ENCODE measurements at places on chromosomes 3 and 15.

GRCh38 chr15:74319138-74319460 is 48.3 kb downstream of the CYP11A1 start:
- DNase-seq: no peak

GRCh38 chr15:40338041-40338657 is 2.6 kb downstream of the CCDC9B start:
- DNase-seq: peak; percentile 84

- no peak for DNase-seq
Measured at GRCh38 chr15:96199111-96199510, 131.4 kb upstream of the NR2F2 start.

- DNase-seq: no peak
Measured at GRCh38 chr3:62823461-62824050, 51.7 kb downstream of the CADPS start.

DNA sequence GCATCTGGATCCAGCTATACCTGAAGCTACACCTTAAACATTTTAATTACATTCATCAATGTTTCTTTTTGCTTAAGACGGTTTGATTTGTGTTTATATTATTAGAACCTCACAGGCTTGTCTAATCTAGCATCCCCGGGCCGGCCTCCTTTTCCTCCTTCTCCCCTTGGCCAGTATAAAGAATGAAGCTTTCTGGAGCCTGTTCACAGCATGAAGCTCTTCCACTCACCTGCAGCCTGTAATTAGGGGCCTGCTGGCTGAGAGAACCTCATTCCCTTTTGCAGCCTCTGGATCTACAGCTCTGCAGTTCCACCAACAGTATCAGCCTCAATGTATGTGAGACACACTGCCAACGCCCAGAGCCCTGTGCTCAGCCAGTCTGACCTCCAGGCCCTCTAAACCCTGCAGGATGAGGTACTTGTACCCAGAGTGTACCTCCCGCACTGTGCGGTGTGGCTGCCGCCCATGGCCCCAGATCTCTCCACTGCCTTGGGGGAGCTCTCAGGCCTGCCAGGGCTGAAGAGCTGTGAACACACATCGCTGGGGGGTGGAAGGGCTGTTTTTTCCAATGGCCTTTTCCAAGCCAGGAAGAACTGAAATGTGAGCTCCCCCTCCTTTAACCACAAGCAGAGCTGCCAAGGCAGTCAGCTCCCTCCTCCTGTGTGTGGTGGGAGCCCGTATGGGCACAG is 114.7 kb upstream of the ALDH1A3 start:
- no peak for DNase-seq

GRCh38 chr15:70560617-70561328 is 202.6 kb downstream of the UACA start:
- DNase-seq: peak; percentile 45

DNA sequence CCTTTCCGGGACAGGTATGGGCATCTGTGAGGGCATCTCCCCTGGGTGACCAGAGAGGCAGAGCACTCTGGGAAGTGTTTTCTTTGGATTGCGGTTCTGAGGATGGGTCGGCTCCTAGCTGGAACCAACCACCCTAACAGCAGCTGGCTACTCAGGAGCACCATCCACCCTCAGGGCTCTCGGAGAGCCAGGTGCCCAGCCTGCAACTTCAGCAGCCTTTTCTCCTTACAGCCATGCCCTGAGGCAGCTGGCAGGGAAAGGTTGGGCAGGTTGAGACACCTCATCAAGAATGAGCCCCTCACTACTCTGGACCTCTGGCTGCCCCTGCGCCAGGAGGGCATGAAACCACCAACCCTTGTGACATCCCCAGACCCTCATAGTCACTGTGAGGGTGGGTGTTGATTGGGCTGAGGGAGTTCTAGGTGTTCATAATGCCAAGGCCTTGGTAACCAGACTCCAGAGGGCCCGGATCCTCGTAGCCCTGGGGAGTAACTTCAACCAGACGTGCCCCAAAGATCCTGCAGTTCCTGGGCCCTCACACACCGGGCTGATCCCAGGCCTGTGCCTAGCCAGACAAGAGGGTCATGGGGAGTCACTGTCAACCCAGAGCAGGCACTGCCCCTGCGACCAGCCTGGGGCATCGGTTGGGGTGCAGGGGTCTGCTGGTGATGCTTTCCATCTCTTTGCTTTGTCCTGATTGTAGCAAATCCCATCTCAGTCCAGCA is 114.4 kb upstream of the ABHD17C start:
- DNase-seq: no peak

GRCh38 chr15:39154227-39154638 is 426.6 kb upstream of the THBS1 start:
- DNase-seq: no peak

- peak; percentile 55 for DNase-seq
Measured at GRCh38 chr15:48861813-48862431, 16.0 kb upstream of the EID1 start.

DNA sequence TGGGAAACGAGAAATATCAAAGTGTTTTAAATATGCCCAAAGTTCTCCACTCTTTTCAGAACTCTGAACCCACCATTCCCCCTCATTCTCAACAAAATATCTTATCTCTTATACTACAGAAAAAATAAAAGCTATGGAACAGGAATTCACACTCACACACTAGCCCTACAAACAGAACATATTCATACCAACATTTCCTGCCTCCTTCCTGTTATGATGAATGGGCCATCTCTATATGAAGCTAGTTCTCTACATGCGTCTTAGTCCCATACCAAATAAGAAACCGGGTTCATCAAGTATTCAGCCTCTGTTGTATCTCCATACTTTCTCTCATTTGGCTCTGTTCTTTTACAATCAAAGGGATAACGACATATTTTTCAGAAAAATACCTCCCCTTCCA is 72.6 kb downstream of the PLSCR2 start:
- no peak for DNase-seq

GRCh38 chr15:96261575-96262034 is 68.9 kb upstream of the NR2F2 start:
- DNase-seq: no peak

GRCh38 chr3:28598165-28598564 is 249.5 kb upstream of the AZI2 start:
- DNase-seq: no peak

GRCh38 chr3:94162700-94163099 is 99.8 kb downstream of the NSUN3 start:
- DNase-seq: no peak

DNA sequence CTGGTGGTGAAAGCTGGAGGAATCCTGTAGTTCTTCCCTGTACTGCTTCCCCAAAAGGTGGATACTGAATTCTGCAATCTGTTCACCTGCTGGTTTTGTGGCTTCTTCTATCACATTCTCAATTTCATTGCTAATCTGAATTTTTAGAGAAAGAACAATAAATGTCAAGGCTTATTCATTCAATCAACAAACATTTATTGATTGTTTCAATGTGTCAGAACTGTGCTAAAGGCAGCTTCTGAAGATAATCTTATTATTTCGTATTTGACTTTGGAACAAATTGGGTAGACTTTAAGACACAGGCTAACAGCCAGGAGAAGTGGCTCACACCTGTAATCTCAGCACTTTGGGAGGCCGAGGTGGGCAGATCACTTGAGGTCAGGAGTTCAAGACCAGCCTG is 46.8 kb downstream of the IMPG2 start:
- no peak for DNase-seq

GRCh38 chr15:47603026-47603425 is 114.3 kb upstream of the SEMA6D start:
- DNase-seq: no peak

- peak; percentile 64 for DNase-seq
Measured at GRCh38 chr3:25940935-25941334, 151.0 kb downstream of the OXSM start.

- DNase-seq: no peak
Measured at GRCh38 chr3:134105876-134106556, 76.3 kb upstream of the SLCO2A1 start.

DNA sequence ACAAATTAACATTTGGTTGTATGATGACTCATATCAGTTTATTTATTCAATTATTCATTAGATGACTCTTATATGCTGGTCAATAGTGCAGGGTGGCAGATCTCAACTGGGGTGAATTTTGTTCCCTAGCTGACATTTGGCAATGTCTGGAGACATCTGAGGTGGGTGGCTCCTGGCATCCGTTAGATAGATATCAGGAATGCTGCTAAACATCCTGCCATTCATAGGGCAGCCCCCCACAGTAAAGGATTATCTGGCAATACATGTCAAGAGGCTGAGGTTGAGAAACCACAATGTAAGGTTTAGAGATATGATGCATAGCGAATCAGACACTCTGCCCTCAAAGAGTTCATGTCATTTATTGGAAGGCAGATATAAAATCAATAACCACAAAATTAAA is 719.9 kb downstream of the CADM2 start:
- DNase-seq: no peak

DNA sequence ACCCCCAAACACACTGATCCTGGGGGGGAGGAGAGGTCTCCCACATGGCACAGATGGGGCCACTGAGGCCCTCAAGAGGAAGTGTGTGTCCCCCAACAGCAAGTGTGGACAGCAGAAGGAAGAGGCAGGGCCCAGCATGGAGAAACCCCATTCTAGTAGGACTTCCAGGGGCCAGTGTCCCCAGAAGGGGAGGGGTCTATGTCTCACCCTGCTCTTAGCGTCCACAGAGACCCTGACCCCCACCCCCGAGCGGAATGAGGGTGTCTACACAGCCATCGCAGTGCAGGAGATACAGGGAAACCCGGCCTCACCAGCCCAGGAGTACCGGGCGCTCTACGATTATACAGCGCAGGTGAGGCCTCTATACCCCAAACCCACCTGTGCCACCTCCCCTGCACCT is 35.3 kb downstream of the TSPAN3 start:
- DNase-seq: no peak

GRCh38 chr3:105828703-105829102 is 40.1 kb downstream of the CBLB start:
- no peak for DNase-seq

DNA sequence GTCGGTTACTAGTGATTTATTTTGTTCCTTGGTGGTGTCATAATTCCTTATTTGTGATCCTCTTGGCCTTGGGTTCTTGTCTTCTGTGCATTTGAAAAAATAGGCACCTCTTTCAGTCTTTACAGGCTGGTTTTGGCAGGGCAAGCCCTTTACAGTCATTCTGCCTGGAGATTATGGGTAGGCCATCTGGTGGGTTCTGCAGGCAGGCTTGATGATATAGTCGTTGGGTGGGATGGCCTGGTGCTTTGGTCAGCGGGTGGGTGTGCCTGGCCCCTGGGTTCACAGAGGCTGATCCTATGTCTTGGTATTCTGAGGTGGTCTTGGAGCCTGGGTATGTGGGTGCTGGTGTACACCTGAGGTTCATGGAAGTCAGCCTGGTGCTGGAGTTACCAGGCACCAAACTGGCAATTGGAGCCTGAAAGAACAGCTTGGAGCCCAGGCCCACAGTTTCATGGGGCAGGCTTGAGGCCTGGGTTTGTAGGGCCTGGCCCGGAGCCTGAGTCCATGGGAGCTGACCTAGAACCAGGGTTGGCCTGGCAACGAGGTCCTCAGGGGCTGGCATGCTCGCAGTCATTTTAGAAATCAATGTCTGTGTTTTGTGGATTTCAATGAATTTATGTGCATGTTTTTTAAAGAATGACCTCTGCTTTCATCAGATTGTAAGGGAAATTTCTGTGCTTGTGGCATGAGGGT is 63.3 kb downstream of the DOCK3 start:
- no peak for DNase-seq

DNA sequence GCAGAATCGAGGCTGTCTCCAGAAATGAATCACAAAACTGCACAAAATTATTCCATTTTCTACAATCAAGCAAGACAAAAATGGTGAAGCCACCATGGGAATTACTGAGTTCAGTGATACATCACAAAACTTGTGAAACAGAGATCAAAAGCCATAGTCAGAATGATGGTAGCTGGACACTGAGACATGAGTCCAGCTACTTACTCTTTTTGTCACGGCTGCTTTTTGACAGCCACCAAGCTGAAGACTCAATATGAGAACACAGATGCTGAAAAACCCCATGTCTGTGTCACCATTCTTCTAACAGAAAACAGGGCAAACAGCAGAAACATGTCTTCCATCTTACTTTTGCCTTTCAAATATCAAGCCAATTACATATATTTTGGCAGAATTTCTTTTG is 237.6 kb downstream of the LPP start:
- no peak for DNase-seq

- no peak for DNase-seq
Measured at GRCh38 chr3:41236228-41236627, 36.9 kb downstream of the CTNNB1 start.

- peak; percentile 98 for DNase-seq
Measured at GRCh38 chr3:42012935-42013690, 51.2 kb upstream of the ULK4 start.

GRCh38 chr3:183981990-183982644 is 35.6 kb downstream of the ABCC5 start:
- no peak for DNase-seq

DNA sequence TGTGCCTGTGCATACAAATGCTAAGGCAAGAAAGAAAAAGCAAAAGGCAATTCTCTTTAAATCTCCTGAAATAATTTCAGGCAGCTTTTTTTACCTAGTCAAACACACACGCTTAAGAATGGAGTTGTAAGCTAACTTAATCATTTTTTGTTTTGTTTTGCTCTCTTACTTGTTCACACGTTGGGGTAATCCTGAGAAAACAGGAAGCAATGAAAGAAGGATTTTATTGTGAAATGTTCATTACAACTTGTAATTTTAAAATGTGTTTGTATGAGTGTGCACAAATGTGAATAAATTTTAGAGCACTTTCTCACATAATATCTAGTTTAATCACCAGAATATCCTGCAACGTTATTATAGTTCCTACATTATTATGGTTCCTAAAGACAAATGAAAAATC is 263.8 kb downstream of the LPP start:
- DNase-seq: peak; percentile 6
